ENCODE measurements at places on chromosomes 13 and 19. TPM values are rescaled to one million over a fixed set of nuclear protein-coding genes. Genes with fewer than 3 reads are reported as not detected.
A peak's percentile ranks its signal among the peaks of the same experiment; 100 is the strongest.

DNA sequence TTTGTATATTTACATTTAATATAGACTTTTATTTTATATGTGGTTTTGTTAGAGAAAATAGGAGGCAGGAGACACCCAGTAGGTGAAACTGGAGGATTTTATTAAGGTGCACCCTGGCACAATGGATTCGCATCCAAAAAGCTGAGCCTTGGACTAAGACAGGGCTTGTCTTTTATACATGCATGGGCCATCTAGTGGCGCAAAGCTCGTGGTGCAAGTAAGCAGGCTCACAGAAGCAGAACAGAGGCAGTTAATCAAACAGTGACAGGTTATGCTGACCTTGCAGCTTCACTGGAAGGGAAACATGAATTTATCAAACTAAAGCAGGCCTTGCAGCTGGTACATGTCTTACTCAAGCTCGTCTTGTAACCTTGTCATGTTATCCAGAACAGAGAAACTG is 58.8 kb upstream of the ZNF681 start:
- peak; percentile 52 for DNase-seq

DNA sequence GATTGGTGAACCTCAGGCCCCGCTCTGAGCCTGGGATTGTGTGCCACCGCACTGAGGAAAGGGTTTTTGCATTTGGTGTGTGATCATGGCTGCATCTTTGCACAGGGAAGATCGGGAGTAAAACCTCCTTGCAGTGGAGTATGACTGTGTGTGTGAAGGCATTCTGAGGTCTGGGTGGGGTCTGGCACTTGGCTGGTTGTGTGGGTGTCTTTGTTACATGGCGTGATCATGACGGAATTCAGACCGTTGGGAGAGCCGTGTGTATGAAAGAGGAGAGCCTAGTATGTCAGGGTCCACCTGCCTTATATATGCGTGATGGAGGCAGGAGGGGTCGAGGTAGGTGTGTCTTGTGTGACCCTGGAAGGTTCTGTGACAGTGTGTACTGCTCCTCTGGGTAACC is 740 bp upstream of the BEST2 start:
- no peak for DNase-seq

The ZNF93 gene
- not detected for polyA plus RNA-seq

DNA sequence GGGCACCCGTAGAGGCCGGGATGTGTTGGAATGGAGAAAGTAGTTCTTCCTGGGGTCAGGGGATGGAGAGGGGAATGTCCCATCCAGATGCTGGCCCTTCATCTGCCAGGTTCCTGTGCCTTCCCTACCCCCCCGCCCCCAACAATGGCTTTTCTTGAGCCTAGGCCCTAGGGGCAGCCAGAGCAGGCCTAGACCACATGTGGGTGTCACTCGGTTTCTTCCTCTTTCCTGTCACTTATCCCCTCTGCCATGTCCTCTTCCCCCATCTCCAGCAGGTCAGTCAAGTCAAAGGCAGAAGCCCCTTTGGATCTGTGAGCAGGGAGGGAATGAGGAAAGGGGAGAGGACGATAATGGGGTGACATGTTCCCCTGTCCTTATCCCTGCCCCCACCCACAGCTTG is 36.4 kb downstream of the LYL1 start:
- DNase-seq, result no peak

GRCh38 chr19:48964205-48965039 is 687 bp upstream of the FTL start:
- DNase-seq, result peak; percentile 83

- DNase-seq, result no peak
Observed at GRCh38 chr13:32309312-32310133, 5.6 kb downstream of the ZAR1L start.

The KLK12 gene
- not detected for polyA plus RNA-seq

DNA sequence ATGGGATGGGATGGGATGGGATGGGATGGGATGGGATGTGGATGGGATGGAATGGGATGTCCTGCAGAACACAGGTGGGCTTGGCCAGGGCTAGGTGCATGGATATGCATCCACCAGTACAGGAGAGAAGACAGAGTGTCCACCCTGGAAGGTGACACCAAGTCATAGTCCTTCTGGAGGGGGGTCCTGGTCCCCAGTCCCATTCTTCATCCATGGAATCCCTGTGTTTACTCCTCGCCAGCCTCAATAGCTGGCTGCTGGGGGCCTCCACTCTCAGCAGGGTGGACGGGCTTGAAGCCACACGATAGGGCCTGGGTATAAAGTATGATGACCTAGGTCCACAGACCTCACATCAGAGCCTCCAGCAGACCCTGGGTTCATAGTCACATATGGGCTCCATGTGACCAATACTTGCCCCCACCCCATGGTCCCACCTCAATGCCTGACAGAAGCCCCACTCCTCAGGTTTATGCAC is 40.1 kb downstream of the RFX2 start:
- no peak for DNase-seq

DNA sequence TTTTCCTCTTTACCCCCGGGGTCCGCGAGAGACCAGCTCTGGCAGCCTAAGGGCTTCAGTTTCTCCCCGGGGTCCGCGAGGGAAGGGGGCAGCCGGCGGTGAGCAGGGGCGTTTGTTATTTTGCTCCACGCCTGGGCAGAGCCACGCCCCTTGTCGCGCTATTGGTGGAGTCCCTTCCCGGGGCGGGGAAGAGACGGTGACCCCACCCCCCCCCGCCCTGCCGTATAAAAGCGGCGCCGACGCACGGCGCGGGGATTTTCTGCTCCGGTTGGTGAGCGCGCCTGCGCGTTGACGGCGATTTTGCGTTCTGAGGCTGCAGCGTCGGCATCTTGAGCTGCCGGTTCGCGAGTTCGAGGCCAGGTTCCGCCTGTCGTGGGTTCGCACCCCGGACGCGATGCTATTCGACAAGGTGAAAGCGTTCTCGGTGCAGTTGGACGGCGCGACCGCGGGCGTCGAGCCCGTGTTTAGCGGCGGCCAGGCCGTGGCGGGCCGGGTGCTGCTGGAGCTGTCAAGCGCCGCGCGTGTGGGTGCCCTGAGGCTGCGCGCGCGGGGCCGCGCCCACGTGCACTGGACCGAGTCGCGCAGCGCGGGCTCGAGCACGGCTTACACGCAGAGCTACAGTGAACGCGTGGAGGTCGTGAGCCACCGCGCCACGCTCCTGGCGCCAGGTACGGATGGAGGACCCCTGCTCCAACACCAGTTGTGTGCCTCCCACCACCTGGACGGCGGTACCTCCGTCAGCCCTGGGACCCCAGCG is at the start of gene ARRDC2:
Gene ARRDC2 (plus strand): TSS at position 254 of the 757 bp plus-strand sequence. CDS start 141 bp downstream, at position 395.
- DNase-seq, result no peak

DNA sequence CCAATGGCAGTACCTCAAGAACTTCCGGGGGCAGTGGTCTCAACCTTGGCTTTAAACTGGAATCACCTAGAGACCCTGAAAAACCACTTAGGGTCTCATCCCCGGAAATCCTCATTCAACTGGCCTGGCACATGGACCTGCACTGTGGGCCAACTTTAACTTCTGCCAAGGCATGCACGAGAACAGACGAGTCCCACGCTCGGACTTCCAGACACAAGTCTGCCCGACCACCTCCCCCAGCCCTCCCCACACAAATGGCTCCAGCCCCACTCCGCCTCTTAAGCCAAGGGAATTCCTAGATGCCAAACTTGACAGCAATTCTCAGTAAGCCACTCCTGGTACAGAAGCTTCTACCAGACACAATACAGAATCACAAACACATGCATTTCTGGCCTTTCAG is 114.0 kb downstream of the STK24 start:
- DNase-seq, result no peak

DNA sequence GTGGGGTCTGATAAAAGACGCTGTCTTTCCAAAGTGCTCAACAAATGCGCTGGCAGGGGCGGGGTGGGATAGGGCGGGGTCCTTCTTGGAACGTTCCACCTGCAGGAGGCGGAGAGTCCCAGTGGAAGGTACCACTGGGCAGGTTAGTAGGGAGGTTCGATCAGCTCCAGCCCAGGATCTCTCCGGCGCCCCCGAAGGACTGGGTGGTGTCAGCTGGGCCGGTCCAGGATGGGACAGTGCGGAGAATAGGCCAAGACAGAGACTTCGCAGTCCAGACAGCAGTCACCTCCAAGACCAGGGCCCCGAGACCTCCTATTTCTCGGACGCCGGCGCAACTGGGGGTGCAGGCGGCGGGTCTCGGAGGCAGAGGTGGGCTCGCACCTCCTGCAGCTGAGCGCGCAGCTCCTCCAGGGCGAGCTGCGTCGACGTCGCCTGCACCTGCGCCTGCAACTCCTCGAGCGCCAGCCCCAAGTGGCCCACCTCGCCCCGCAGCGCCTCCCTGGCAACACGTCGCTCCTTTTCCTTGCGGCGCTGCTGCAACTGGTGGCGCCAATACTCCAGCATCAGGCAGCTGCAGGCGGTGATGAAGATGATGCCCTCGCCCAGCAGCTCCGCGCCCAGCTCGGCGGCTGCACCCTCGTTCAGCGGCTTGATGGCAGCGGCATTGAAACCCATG is 21.6 kb downstream of the VASP start:
- peak; percentile 63 for DNase-seq

GRCh38 chr13:73173279-73173811 is 114.5 kb downstream of the KLF5 start:
- DNase-seq, result no peak

The C19orf81 gene
- 7.9 TPM for polyA plus RNA-seq

- DNase-seq, result no peak
Observed at GRCh38 chr19:49764341-49764740, 1.2 kb upstream of the TSKS start.

- DNase-seq, result peak; percentile 92
Observed at GRCh38 chr19:38417544-38418506, 8.2 kb downstream of the RASGRP4 start.

The ZNF506 gene
- 0.32 TPM for polyA plus RNA-seq

DNA sequence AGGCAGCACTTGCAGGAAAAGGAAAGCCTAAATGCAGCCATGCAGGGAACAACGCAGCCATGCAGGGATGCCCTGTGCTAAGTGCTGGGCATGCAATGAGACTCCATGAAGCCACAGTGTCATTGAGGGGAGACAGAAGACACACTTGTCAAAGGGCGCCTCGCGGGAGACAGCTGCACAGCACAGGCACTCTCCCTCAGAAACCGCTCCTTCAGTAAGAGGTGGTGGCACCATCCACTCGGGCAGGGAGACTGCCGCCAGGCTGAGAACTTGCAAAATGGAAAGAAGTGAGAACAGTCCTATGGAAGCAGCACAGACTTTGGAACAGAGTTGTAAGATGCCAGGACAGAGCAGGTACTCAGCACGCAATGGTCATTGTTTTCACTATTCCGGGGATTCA is 51.1 kb downstream of the GGACT start:
- DNase-seq, result no peak

DNA sequence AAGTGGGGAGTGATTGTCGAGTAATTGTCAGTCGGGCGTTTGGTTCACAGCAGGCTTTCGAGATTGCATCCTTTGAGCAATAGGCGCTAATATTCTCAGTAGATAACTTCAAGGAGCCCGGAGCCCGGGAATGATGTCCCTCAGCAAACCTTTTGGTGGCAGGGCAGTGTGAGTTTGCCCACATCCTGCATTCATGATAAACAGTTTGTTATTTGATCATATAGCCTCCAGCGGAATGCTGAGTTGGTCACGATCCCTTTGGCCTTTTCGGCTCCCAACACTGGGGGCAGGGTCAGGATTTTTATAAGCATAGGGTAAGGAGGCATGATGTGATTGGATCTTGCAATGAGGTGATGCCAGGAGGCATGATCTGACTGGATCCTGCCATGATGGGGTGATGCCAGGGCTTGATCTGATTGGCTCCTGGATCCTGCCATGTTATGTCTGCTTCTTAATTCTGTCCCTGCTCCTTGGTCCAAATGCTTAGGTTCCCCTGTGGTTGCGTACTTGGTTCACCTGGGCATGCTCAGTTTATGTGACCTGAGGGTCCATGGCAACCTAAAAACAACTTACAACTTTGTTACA is 38.2 kb upstream of the IGSF23 start:
- DNase-seq, result peak; percentile 44

The SHISA7 gene
- polyA plus RNA-seq, result 0.01 TPM

DNA sequence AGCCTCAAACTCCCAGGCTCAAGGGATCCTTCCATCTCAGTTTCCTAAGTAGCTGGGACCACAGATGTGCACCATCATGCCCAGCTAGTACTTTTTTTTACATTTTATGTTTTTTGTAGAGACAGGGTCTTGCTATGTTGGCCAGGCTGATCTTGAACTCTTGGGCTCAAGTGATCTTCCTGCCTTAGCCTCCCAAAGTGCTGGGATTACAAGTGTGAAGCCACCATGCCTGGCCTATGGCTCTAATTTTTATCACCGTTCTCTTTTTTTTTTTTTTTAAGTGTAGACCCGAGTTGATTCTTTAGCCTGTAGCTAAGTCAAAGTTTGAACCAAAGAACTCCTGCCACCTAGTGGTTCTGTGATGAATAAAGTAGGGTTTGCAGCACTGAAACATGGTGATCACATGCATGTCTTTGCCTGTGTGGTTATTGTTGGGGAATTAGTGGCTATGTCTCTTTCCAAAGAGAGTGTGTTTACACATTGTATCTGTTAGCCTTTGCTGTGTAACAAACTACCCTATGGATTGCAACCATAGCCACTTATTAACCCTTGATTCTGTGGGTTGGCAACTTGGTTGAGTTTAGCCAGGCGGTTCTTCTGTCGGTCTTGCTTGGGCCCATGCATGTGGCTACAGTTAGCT is 11.6 kb downstream of the NFILZ start:
- DNase-seq, result peak; percentile 38

DNA sequence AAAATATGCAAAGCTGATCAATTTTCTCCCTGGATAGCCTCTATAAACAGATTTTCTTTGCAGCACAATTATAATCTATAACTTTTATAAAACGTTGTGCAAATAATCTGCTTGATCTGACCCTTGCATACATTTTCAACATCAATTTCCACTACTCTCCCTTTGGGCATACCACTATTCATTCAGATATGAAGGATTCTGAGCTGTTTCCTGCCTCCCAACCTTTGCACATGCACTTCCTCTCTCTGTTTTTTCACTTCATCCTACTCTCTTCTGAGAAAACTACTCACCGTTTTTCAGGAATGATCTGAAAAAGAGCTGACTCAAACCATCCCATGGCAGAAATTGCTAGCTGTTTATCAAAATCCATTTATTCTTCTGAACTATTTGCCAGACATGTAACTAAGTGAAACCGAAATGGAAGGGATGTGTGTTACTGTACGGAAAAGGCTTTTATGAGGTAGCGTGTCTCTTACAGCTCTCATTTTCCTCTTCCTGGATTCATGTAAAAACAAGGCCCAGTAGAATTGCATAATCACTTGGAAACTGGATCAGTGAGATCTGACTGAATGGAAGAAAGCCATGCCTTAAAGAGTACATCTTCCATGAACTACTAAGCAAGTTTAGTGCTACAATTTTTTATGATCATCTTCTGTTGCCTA is 1447.3 kb upstream of the MIR17HG start:
- no peak for DNase-seq

DNA sequence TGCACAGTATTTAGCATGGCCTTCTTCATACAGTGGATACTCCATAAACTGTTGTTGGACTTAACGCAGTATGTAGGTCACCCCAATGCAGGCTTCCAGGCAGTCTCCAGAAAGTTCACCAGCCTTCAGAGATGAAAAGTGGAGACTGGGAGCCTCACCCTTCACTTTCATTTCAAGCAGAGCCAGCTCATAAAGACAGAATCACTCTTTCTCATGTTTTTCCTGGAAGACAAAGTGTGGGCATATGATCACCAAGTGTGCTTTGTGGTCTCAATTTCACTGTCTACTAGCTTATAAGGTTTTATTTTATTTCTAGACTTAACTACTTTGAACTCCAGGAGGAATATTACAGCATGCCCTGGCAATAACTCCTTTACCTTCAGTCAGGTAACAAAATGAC is 26.3 kb upstream of the TNFSF11 start:
- no peak for DNase-seq
